Common myeloid progenitor, CD34-positive (primary cell): ENCODE measurements at places on chromosomes 13 and 19.

GRCh38 chr13:111950697-111951096 is 116.3 kb upstream of the SOX1 start:
- DNase-seq, result no peak

GRCh38 chr13:32010136-32010535 is 21.4 kb upstream of the FRY start:
- no peak for DNase-seq

DNA sequence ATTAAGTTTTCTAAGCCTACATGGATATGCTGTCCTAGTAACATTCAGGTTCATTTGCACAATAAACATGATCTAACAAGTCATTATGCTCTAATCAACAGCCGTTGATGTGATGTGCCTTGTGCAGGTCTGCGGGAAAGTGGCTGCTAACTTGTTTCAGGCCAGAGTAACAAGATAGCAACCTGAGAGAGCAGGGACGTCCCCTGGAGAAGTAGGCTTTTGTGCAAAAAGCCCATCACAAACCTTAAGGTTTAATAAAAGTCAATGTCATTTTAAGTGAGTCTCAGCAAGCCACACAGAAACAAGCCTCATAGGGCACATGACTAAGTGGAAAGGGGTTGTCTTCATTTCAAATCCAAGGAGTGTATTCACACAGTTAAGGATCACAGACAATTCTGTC is 17.6 kb downstream of the FOXO1 start:
- no peak for DNase-seq

DNA sequence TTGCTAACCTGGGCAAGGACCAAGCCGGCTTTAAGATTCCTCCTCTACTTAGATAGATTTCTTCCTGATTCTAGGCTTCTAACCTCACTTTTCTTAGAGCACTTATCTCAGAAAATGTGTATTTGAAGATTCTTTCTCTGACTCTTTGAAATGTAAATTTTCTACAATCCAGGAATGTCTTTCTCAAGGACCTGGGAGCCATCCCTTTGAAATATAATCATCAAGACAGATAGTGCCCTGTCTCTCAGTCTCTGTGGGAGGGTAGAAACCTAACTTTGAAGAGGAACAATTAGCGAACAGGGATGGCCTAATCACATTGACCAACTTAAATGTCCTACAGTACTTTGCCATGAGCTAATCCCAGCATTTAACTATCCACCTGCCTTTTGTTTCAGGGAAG is 1646.0 kb downstream of the PCDH9 start:
- DNase-seq, result no peak

GRCh38 chr13:31274390-31274789 is 74.6 kb downstream of the B3GLCT start:
- DNase-seq, result no peak

GRCh38 chr13:51539887-51540286 is 44.4 kb upstream of the WDFY2 start:
- peak; percentile 48 for DNase-seq

GRCh38 chr13:99087954-99088491 is 110.2 kb upstream of the DOCK9 start:
- no peak for DNase-seq

DNA sequence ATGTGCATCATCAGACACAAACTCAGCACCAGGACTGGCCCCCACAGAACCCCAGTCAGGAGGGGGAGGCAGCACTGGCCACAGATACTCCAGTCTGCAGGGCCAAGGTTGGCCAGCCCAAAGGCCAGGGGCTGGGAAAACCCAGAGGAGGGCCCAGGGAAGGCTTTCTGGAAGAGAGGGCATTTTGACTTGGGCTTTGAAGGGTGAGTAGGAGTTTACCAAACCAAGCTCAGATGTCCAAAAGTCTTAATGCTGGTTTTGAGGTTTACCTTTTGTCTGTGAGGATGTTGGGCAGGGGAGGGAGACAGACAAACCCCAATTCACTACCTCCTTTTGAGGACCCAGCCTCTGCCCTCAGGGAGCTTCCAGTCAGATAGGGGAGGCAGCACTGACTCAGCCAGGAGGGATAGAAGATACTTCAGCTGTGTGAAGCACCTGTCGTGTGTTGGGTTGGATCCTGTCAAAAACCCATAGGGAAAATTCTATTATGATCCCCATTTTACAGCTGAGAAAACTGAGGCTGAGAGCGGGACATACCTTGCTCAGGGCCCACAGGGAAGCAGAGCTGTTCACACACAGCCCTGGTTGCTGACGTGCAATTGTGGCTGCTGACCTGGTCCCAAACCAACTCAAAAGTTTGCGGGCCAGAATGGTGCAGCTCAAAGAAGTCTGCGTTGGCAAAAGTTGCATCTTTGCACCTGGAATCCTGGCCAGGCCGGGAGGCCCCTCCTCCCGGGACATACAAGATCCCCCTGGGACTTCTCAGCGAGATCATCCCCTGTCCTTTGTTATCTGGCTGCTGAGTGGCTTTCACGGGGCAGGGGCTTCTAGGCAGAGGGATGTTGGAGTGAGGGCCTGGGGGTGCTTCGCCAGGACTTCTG is 13.1 kb downstream of the CILP2 start:
- DNase-seq, result no peak

DNA sequence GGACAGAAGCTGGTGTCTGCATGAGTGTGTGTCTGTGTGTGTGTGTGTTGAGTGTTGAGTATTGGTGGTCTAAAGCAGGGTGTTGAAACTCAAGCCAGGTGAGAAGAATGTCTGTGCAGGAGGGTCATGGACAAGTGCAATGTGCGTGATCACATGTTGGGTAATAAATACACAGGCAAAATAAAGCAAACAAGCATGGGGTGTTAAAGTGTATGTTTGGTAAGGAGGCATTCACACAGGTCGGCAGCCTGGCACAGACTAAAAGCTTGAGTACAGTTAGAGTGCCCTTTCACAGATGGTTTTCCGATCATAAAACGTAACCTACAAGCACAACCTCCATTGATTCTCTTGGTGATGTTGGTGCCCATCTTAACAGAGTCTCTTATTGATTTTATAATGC is 476.9 kb upstream of the KLHL1 start:
- no peak for DNase-seq

DNA sequence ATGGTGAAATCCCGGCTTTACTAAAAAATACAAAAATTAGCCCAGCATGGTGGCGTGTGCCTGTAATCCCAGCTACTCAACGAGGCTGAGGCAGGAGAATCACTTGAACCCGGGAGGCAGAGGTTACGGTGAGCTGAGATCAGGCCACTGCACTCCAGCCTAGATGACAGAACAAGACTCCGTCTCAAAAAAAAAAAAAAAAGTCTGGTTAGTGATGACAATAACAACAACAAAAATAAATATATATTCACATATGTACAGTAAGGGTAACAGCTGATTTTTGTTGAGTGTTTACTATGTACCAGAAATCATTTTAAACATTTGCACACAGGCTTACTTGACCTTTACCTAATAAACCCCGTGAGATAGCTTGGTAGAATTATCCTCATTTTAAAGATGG is 23.0 kb downstream of the RRAS start:
- DNase-seq, result no peak
